CD4-positive, alpha-beta T cell treated with Interleukin-15 for 4 hours (primary cell): ENCODE measurements at places on chromosomes 4 and X.

DNA sequence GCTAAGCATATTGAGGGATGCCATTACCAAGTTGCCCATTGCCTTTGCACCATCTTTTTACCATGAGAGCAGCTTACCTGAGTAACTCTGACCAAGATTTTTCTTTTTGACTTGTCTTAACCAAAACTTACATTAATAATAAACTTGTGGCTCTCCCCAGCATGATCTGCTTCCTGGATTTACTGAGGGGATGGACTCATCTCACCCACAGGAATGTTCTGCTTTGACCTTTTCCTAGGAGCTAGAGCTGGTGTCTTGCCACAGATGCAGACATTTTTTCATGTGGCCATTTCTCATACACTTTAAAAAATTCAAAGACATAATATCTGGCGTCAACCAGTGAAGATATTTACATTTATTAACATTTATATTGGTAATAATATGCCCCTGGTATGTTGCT, 79.2 kb upstream of the EFHC2 start:
- no peak for DNase-seq

DNA sequence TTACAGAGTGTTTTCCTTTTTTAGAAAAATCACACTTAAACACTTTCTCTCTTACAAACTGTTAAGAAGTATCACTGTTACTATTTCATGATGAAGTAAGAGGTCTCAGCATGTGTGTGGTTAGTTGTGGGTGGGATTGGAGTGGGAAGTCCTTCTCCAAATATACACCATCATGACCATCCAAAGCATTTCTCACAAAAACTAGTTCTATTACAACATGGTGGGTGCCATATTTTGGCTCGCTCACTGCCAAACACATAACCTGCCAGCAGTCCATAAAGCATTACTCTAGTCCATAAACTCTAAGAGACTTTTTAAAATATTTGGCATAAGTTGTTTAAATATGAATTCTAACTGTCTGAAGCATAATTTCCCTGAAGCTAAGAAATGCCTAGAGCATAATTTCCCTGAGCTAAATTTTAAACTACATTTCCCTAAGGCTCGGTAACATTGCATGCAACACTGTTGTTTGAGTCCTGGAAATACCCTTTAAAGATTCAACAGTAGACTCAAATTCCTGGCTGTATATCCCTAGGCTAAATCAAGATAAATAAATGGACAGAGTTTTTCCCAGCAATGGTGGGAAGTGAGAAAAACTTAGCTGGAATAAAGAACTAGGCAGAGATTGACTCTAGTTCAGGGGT, 415.0 kb upstream of the INTU start:
- DNase-seq = no peak

- no peak for DNase-seq
Measured at GRCh38 chr4:154660052-154660451, 47.6 kb upstream of the FGG start.

DNA sequence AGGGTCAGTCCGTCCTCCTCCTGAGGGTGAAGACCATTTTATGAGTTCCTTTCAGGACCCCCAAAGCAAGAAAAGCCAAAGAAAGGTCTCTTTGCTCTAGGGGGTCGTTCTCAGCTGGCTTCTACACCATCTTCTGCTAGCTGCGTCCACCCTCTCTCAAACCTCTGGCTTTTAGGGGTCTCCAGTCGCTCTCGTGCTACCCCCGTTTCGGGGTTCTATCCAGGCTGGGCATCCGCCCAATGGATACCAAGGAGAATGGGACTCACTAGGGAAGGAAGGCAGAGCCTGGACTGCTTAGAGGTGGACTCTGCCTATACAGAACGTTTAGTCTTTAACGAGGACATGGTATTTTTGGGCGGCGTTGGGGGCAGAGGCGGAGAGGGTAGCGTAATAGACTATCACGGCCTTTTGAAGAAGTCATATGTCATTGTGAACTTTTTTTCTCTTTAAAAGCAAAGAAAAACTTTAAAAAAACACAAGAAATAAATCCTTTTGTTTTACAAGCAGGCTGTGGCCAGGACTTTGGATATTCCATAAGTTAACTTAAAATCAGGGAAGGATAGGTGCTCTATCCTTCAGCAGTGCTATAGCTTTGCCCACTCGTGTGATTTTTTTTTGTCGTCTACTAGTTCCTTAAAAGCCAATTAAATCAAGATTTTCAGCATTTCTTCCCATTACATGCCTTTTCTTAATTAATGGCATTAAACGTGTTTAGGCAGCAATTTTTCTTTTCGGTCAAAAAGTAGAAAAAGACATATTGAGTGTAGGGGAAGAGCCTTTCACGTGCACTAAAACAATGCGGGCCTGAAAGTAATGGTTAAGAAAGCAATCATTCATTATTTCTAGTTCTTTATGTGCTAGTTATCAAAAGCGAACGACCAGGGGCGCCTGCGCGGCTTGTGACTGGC, 7.2 kb upstream of the PITX2 start:
- DNase-seq = no peak

DNA sequence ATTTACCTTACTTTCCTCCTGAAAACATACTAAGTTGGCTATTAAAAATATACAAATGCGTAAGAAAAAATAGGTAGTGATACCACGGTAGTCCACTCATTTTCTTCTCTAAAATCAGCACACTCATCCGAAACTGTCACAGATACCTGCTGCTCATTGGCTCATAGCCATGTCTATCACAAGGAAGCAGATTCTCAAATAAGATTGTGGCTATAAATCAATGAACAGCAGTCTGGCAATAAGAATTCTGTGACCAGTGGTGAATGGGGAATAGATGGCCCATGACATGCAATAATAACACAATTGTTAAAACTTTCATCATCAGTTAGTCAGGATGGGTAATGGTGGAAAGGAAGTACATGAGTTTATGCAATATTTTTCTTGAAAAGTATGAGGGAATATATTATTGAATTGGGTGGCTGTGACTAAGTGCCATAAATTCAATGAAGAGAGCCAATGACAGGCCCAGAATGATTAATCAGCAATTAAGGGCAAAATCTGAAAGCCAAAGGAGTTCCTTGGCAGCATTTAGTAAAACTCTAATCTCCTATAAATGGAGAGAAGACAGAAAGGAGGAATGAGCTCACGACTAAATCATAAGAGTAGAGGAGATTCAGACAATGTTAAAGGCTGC, 202.3 kb upstream of the NEIL3 start:
- DNase-seq = no peak

DNA sequence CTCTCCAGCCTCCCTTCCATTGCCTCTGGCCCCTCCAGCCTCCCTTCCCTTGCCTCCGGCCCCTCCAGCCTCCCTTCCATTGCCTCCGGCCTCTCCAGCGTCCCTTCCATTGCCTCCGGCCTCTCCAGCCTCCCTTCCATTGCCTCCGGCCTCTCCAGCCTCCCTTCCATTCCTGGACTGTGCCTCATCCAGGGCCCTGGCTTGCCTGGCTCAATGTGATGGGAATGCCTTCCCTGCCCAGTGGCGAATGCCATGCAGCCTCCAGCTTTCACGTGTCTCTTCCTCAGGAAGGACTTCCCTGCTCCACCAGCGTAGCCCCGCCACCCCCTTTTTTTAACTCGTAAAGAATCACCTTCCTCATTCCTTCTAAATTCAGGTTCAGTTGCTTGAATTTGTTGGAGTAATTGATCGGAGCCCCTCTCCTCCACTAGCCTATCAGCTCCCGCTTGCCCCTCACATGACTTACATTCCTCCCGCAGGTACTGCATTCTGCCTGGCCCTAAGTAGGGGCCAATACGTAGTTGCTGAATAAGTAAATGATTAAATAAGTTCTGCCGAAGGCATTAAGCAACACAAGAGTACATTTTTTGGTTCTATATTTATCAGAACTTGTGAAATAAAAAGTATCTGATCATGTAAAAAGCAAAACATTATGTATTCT, 30.3 kb downstream of the SORBS2 start:
- no peak for DNase-seq
